A549 (cell line): ENCODE measurements at places on chromosomes 3 and 15. TPM values are rescaled to one million over a fixed set of nuclear protein-coding genes. Genes with fewer than 3 reads are reported as not detected.

DNA sequence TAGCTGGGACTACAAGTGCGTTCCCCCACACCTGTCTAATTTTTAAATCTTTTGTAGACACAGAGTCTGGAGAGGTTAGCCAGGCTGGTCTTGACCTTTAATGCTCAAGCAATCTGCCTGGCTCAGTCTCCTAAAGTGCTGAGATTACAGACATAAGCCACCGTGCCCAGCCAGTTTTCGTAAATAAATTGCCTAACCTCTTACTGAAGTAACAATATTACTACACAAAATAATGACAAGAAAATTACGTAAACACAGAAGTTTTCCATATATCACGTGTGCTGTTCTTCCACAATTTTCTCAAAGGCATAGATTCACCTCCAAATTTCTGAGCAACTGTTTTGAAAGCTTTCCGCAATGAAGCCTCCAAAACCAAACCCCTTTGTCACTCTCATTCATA, 58.1 kb upstream of the PROK2 start:
- DNase-seq: no peak

DNA sequence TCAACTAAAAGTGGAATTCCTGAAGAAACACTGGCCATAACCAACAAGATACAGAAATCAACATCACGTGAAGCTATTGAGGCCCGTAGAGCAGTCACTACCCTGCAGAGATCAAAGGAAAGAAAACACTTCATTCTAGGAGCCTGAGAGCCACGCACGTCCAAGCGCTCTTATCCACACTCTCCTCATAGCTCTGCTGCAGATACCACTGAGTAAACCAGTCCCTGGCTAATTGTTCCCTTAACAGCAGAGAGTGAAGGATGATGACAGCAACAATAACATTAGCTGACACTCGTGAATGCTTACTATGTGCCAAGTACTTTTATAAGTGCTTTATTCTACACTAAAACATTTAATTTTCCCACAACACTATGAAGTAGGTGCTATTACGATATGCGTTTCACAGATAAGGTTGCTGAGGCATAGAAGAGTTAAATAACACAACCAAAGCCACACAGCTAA, 271.0 kb upstream of the GADL1 start:
- DNase-seq: no peak

GRCh38 chr15:77547801-77548588, 84.7 kb downstream of the LINGO1 start:
- DNase-seq: no peak

GRCh38 chr3:81437683-81438082, 323.8 kb downstream of the GBE1 start:
- no peak for DNase-seq

DNA sequence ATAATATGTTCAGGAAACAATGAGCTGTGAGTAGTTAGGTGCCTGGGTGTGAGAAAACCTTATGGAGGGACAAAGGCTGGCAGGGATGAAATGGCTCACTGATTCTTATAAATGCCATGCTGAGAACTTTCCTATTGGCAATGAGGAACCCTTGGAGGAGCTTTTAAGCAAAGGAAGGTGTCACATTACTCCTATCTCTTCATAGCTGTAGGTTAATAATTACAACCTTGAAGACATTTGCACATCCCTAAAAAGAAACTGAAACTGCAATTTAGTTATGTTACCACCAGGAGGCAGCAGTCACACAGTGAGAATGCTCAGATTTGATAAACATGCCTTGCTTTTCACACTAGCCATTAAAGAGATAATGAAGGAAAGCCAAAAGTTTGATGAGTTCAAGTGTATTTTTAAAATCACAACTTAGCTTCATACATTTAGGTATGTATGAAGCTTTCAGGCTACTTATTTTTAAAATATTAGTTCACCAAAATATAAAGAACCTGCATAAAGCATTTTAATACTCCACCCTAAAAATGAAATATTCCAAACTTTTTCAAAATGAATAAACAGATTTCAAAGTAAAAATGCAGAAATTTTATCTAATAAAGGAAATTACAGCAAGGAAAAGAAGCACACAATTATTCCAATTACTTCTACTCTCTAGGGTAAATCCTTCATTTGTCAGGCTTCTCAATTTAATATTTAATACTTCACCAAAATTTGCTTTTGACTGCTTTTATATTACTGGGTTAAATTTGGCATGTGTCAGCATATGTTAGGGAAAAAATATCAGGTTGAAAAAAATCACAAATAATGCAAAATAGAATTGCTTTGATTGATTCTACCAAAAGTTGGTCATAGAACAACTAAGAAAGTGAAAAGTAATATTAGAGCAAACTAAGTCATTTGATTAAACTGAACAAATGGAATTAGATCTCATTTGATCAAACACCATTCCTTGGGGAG, 136.9 kb upstream of the SLC2A2 start:
- DNase-seq: no peak

DNA sequence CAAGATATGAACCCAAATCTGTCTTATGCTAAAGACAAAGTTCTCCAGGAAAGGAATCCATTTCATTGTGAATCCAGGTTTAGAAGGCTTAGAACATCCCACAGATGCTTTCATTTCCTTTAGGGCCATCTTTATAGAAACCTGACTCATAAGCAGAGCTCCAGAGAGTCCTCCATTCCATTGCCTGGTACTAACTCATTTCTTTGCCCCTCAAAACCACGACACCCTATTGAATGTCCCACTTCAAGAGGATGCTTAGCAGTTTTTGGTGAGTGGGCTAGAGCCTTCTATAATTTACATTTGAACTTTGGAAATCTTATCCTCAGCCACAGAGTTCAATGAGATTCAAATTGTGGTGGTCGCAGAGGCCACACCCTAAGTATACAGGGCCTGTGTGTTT, 325.0 kb downstream of the NTRK3 start:
- no peak for DNase-seq

- DNase-seq: no peak
Observed at GRCh38 chr3:40128166-40128565, 181.3 kb upstream of the EIF1B start.

DNA sequence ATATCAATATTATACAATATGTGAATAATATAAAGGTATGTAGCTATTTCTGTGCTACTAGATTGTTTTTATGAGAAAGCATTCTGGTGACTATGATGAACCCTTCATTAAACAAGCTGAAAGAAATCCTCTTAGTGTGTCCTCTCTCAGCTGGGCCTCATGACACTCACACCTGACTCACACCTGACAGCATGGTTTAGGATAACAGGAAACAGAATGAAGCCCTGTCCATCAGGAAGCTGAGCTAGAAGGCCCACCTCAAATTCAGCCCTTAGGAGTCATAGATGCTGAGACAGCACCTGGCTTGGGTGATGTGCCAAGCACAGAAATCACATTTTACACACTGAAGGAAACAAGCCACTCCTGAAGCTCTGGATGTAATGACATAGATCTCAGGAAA, 30.8 kb downstream of the CHCHD4 start:
- no peak for DNase-seq

GRCh38 chr3:67937498-67938118, 283.2 kb upstream of the SUCLG2 start:
- DNase-seq: no peak

DNA sequence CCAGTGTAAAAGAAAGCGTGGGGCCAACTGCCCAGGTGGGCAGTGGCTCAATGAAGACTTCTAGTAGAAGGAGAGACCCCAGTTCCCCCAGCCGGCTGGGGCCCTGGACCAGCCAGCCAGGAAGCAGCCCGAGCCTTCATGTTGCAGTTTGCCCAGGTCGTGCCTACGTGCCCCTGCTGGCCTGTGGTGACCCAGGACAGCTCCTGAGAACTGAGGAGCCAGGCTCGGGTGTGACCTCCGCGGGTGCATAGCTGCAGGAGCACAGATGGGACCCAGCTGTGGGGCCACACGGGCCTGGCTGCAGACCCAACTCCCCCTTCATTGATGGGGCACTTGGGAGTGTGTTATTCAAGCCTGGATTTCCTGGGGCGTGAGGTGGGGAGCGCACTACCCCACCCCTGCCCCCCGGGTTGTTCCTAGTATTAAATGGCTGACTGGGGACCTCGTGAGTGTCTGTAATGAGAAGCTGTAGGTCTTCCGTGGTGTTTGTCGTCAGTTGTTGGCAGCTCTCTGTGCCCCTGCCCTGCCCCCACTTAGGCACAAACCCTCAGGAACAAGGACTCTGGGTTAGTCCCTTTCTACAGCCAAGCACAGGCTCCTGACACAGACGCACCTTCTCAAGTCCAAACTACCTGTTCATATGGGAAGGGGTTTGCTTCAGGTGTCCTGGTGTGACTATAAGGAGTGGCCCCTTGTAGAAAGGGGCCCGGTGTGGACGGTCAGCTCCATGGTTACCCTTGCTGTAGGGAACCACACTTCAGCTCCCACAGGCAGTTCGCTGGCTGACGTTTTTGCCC, 39.1 kb downstream of the IDH2 start:
- no peak for DNase-seq

DNA sequence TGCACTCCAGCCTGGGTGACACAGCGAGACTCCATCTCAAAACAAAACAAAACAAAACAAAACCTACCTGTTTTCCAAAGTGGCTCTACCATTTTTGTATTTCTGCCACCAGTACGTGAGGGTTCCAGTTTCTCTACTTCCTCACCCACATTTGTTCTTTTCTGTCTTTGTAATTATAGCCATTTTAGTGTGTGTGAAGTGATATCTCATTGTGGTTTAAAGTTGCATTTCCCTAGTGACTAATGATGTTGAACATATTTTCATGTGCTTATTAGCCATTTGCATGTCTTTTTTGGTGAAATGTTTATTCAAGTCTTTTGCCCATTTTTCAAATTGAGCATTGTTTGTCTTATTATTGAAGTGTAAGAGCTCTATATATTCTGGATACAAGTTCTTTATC, 50.7 kb downstream of the TRA2B start:
- DNase-seq: no peak

Gene CDHR4
- 0.52 to 1.1 TPM (median 0.66 TPM) in 3 replicates for polyA plus RNA-seq

Gene SPATA12
- polyA plus RNA-seq: 0.18 to 0.24 TPM (median 0.18 TPM) in 3 replicates

Gene SLC28A2
- polyA plus RNA-seq: not detected in 3 replicates

Gene GRK7
- 0.03 TPM in 1 of 3 replicates, not detected in the others for polyA plus RNA-seq

Gene PLSCR5
- polyA plus RNA-seq: not detected in 3 replicates

Gene CCPG1
- 35.2 to 38.0 TPM (median 36.6 TPM) in 3 replicates for polyA plus RNA-seq

Gene SEMA7A
- polyA plus RNA-seq: 1.2 to 1.7 TPM (median 1.7 TPM) in 3 replicates

Gene PRTG
- 5.5 to 5.9 TPM (median 5.6 TPM) in 3 replicates for polyA plus RNA-seq

Gene SLC12A8
- 3.4 to 5.0 TPM (median 4.2 TPM) in 3 replicates for polyA plus RNA-seq
